ENCODE measurements at places on chromosomes 1 and 21.

DNA sequence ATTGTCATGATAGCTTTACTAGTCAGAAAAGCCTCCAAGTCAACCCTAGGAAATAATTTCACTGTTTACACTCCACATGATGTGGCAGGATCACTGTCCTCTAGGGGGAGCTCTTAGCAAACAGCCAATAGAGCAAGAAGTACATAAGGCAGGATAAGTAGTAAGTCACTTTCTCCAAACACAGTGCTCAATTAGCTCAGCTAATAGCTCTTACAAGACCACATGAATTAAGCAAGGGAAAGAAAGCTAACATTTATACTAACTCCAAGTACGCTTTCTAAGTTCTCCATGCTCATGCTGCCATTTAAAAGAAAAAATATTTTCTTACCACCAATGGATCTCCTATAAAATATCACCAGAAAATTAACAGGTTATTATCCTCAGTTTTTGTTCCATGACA lies 66.9 kb upstream of the LRIF1 start:
- DNase-seq = no peak

- no peak for DNase-seq
Measured at GRCh38 chr1:102751111-102751510, 357.2 kb downstream of the COL11A1 start.

DNA sequence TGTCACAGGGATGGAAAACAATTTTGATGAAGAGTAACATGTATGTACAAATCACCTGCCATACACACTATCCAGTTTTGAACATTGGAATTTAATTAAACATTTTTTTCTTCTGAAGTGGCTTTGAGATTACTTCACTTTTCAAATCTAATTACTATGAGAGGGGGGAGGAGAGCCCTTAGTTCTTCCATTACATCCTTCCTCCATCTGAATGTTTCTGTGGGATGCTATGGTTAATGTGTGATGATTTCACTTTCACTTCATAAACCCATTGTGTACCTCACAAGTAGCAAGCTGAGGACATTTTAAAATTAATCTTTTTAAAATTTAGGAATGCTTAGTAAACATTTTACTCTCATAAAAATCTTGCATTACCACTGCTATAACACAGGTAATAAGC lies 156.9 kb downstream of the RUNX1 start:
- DNase-seq = no peak

DNA sequence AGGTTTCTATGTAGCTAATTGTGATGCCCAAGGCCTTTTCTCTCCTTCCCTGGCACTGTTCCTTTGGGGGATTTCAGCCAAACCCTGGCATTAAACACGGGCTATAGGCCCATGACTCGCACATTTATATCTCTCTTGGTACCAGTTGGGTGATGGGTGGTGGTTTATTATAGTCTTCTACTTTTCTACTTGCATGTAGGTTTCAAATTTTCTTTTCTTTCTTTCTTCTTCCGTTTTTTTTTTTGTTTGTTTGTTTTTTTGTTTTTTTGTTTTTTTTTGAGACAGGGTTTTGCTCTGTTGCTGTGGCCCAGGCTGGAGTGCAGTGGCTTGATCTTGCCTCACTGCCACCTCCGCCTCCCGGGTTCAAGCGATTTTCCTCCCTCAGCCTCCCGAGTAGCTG lies 1.1 kb downstream of the IL10RB start:
- no peak for DNase-seq

- no peak for DNase-seq
Measured at GRCh38 chr1:162055062-162055461, 14.4 kb upstream of the NOS1AP start.

- no peak for DNase-seq
Measured at GRCh38 chr1:30081379-30082102, 641.8 kb downstream of the MATN1 start.

DNA sequence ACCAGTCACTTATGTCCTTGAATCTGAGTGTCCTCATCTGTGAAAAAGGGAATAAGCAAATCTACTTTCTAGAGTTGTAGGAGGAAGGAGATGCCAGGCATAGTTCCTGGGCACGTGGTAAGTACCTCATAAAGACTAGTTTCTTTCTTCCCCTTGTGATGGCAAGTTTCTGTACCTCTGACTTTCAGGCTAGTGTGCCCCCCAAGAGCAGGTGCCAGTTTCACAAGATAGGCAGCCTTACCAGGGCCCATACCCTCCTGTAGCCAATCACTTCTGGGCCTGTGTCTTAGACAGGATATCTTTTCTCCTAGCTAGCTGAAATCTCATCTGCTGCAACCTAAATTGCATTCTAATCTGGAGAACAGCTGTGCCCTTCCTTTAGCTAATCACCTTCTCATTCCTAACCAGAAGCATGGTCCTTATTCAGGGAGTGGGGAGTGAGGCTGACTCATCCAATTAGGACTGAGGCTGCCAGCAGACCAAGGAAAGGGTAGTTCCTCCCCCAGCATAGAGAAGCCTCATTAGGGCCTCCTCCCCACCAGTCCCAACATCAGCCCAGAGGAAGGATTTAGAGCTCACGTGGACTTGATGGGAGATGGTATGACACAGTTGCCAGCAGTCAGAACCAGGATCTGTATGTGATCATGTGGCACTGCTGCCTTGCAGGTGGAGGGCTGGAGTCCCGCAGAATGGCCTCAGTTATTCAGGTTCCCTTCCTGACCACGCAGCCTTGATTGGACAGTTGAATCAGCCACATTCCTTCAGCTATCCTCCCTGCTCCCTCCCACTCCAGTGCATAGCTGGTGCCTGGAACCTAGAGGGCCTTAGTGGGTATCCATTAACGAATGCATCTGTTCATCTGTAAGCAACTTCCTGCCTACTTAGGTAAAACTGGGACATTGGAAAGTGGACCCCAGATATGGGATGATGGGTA lies 7.9 kb downstream of the KLHDC8A start:
- DNase-seq = no peak

GRCh38 chr1:17527036-17527914 lies 12.2 kb upstream of the ARHGEF10L start:
- DNase-seq = no peak

DNA sequence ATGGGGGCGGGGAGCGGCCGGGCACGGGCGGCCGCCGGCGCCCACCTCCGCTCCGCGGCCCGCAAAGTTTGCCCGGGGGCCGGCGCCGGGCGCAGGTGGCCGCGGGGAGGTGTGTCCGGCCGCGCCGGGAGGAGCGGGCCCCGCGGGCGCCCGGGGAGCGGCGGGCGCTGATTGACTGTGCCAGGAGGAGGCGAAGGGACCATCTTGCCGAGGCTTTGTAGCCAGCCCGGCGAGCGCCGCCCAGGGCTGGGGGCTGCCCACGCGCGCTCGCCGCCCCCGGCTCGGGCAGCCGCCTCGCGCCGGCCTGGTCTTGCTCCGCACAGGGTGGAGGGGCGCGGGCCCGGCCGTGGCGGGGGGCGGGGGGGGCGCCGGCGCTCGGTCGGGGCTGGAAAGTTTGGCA lies 432 bp downstream of the EPHB2 start:
- DNase-seq = no peak

GRCh38 chr1:66401244-66401643 lies 132.7 kb upstream of the SGIP1 start:
- no peak for DNase-seq

Measured in suprapubic skin (tissue), 4 donors.